Activated effector memory CD4-positive, alpha-beta T cell treated with Interleukin-2 at 50 U/mL for 16 hours (primary cell): ENCODE measurements at places on chromosomes 2 and 18.

DNA sequence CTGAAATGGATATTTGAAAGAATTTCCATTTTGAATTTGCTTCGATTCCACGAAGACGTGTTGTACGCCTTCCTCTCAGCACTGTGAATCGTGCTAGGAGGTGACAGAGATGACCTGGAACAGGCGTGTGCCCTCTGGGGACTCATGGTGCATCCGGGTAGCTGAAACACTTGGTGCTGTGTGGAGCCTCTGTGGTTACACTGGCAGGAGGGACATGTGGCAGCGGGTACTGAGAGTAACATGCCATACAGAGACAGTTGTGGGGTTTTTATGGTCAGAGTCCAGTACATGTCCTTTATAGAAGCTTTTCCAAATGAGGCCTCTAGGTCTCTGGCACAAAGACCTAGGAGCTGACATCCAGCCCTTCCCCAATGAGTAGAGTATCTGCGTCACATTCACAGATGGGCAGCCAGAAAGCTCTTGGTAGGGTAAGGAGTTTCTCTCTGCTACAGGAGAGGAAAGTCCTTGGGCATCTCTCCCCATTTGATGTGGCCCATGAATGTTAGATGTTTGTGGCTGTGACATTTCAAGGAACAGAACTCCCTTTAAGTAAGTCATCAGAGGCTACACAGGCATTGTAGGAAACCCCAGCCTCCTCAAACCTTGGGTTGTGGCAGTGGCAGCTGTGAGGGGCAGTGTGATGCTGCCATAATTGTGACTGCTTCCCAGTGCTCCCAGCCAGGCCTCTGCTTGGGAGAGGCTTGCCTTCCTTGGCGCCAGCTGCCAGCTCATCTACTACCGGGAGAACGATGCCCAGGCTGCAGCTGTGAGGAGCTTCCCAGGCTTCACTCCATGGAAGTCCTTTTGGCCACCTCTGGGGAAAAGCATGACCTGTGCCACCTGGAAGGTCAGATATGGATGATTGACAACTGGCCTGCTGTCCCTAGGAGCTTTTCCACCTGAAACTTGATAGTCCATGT is 80.6 kb downstream of the ACOXL start:
- DNase-seq = no peak

DNA sequence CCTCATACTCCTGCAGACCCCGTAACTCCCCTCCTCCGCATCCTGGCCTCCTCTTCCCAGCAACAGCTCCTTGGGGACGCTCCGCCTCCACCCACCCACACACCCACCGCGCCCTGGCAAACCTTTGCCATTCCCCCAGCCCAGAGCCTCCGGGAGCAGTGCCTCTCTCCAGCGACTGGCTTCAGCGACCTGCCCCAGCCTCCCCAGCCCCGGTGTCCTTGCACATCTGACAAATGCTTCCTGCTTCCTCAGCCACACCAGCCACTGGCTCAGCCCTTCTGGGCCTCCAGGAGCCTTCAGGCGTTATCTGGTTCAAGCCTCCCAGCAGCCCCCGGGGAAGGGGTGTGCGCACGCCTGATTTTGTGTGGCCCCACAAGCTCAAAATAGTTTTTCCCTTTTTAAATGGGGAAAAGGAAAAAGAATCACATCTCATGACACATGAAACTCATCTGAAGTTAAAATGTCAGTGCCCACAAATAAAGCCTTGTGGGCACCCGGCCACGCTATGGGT is 14.2 kb downstream of the ESPNL start:
- DNase-seq = no peak

GRCh38 chr2:146820672-146821071 is 1024.2 kb upstream of the ACVR2A start:
- no peak for DNase-seq

DNA sequence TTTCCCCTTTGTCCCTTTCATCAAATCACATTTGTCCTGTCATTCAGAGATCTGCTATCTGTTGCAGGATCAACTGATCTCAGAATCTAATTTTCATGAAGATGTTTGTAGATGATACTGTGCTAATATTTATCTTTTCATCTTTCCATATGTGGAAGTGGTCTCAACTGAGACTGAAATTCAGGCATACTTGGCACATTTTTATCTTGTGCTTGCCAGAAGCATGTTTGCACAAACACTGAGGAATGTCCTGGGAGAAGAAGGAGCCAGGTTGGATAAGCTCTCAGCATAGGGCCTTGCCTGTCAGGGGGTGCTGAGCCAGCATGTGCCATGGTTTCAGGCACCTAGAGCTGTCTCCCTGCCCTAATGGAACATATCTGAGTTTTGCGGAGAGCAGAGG is 24.5 kb upstream of the MMADHC start:
- no peak for DNase-seq

- no peak for DNase-seq
These were observed 2.4 kb downstream of the ADRA2B start for GRCh38 chr2:96113951-96114350.
